ENCODE measurements at places on chromosomes 4 and X.

DNA sequence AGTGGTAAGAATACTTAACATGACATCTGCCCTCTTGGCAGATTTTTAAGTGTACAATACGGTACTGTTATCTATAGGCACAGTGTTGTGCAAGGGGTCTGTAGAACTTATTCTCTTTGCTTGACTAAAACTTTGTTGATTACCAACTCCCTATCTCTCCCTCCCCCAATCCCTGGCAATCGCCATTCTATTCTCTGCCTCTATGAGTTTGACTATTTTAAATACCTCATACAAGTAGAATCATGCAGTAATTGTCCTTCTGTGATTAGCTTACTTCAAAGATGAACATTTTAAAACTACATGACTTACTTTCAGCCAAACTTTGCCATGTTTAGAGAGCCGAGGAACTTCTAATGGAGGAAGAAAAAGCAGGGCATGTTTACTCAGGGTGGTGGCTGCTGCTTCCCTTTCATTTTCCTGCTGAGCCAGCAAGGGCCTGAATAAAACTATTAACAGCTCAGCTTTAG, 62.4 kb downstream of the APOO start:
- DNase-seq: no peak

GRCh38 chrX:70437921-70438665, 6.5 kb upstream of the DLG3 start:
- DNase-seq: no peak

DNA sequence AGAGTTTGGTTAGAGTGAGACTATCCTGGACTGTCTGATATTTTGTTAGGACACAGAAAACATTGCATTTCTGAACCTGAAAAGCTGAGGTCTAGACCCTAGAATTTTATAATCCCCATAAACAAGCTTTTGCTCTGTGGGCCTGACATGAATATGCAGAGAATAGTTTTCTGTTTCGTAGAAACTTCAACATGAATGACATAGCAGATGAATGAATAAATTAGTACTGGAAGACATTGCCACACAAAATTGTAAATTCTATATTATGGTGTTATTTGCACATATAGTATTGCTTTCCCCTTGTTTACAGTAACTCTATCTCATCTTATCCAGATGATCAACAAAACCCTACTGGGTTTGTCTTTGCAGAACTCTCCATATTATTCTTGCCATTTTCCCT, 54.9 kb upstream of the MAML3 start:
- no peak for DNase-seq

DNA sequence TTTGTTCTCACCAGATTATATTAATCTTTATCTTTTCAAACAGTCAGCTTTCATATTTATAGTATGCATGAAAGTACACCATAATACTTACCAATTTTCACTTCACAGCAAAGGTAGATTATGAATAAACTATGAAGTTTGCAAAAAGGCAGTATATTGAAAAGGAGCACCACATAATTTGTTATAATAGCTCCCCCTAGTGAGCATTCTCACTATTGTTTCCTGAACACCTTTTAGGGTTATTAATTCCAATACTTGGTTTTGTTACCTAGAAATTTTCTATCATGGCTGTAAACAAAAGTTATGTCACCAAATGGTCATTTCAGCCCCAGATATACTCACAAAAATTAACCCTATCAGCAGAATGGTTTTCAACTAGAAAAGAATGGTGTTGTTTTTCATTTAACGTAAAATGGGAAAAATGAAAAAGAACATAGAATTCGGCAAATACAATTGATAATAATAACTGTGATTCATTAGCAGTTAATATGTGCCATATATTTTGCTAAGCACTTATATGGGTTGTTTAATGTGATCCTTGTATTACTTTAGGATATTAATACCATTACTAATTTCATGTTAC, 30.2 kb upstream of the NKX6-1 start:
- no peak for DNase-seq

DNA sequence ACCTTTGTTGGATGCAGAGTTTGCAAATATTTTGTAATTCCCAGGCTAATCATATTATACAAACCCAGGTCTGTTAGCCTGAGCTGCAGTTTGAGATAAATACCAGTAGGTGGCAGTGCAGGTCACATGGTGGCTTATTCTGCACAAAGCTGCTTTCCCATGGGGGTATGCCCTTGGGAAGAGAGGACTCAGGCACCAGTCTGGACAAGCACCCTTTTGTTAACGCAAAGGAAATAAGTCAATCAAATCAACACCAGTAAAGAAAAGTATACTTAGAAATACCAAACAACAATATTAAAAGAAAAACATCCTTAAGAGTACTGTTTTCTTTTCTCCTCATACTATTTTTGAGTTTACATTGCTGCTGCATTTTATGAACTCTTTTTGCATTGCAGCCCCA, 389.0 kb upstream of the ZFP42 start:
- DNase-seq: no peak

GRCh38 chr4:53929955-53930798, 134.2 kb downstream of the CHIC2 start:
- DNase-seq: peak; percentile 35

- no peak for DNase-seq
These were observed 339.5 kb downstream of the DHX15 start for GRCh38 chr4:24244663-24245490.

- no peak for DNase-seq
These were observed 3.9 kb downstream of the MTHFD2L start for GRCh38 chr4:74161666-74162450.

DNA sequence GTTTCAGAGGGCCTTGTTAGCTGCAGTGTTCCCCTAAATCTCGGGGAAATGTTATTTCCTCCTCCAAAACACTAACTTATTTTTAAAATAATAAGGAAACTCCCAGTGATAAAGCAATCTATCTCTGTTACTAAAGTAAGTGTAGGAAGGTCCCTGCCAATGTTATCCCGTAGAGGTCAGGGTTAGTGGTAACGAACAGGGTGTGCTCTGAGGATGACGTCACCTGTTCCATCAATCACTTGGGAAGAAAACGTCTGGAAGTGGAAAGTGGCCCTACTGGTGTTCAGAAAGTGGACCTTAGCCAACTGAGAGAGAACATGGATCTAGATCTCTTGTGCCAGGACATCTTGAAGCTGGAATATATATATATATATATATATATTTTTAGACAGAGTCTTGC, 249.5 kb downstream of the BCOR start:
- no peak for DNase-seq

GRCh38 chr4:127732623-127733328, 2.6 kb downstream of the SLC25A31 start:
- DNase-seq: no peak

DNA sequence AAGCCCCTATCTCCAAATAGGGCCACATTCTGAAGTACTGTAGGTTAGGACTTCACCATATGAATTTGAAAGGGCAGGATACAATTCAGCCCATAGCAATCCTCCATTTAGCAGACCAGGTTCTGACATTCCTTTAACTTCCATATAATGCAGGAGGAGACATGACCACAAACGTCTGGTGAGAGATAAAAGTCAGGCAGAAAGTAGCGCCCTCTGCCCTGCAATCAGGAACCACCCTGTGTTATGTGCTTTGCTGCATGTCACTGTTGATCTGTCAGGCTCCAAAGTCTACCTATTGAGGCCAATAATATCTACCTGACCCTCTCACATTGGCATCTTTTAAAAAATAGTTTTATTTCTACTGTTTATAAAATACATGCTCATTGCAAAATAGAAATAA, 30.2 kb upstream of the SEPSECS start:
- DNase-seq: no peak

DNA sequence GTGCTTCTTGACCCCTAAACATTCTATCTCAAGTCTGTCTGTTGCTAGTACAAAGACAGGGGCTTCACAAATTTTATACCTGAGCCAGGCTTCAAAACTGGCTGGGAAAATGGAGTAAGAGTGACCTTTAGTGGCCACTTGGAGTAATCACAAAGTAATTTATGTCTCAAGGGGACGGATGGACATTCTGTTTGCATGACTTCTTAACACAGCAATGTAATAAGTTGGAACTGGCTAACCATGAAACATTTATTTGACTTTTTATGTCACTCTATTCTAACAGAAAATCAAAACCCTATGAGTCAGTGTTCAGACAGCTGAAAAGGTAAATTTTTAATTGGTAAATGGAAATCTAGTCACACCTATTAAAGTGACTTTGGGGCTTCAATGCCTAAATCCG, 600.6 kb downstream of the ANKRD50 start:
- no peak for DNase-seq

DNA sequence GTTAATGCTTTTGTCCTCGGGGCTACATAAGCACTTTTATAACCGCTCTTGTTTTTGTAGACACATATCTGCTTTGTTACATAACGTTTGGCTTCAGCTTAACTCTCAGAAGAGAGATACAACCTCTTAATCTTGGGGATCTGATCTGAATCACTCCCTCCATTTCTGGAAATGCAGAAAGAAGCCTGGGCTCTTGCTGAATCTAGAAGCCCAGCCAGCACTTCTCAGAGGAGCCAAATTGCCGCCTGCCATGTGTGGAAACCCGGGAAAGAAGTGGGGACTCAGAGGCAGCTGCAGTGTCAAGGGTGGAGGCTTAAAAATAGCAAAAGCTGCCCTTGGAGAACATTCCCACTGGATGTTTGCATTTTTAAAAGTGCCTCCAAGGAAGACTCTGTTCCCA, 69.3 kb upstream of the LDB2 start:
- peak; percentile 7 for DNase-seq

GRCh38 chrX:118047446-118048186, 69.0 kb downstream of the KLHL13 start:
- DNase-seq: no peak

DNA sequence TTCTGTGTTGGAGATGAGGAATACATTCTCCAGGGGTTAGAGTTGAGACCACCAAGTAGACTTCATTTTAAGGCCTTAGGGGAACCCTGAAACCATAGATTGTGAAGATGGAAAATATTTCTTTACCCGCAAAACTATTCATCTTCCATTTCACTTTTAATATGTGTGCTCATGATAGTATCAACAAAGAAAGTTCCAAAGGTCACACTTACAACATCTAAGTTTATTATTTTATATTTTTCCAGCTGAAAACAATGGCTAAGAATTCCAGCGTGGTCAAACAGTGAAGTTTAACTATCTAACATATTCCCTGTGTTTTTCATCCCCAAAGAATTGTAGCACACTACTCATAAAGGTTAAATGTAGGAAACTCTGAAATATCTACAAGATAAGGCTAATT, 214.5 kb upstream of the GIMD1 start:
- no peak for DNase-seq

GRCh38 chr4:40254608-40255392, 58.0 kb downstream of the RHOH start:
- no peak for DNase-seq

DNA sequence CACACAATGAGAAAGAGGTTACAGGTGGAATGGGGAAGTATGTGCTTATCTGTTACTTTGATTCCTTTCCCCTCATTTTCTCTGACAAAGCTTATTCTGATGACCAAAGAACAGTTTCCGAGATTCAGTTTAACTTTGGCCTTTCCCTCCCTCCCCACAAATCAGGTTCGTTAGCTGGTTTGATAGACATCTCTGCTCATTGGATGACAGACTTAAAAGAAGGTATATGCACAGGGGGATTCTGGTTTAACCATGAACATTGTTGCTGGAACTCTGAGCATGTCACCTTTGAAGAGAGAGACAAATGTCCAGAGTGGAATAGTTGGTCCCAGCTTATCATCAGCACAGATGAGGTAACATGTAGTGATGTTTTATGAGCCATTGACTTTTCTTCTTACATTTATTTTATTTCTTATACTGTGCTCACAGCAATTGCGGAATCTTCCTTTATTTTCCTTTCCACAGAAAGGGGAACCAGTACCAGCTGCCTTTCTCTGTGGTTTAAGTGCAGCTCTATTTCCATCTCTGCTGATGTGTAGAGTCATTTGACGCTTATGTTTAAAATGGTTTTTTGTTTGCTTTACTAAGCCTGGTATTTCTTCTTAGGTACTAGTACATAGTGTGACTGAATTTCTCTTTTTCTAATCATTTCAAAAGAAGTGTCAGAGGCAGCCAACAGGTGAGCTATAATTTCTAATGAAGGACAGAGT, 125.0 kb downstream of the AKAP4 start:
- no peak for DNase-seq

DNA sequence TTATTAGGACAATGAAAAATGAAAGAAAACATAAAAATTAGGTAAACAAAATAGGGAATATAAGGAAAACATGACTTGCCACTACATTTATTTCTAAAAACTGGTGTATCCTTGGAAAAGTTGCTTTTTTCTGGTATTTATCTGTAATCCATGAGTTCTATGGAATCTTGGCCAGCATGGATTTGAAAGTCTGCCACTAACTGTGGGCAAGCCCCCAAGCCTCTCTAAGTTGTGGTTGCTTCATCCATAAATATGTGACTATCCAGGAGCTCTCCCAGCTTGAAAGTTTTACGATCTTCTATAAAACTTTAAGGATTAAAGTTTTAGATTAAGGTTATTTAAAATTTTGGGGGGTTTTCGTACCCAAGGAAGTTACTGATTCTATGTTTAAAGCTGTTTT, 21.8 kb downstream of the RPS6KA3 start:
- no peak for DNase-seq

Measured in occipital lobe (tissue), 3 donors.